ENCODE measurements at places on chromosomes 4 and X.

DNA sequence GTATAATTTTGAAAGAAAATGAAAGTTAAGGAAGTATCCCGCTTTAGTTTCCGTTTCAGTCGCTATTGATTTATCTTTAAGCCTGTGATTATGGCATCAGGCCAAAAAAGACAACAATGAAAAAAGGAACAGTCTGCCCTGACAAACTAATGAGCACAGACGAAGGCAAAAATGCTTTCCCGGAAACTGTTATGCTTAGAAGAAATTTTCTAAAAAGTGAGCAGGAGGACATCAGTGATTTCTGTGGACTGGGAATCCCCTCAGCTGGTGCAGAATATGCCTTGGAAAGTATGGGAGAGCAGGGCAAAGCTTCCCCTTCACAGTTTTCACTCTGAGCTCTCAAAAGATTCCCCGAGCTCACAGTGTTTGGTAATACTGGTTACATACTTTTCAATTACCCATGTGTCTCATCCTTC, 5.1 kb upstream of the CXCL10 start:
- no peak for DNase-seq

DNA sequence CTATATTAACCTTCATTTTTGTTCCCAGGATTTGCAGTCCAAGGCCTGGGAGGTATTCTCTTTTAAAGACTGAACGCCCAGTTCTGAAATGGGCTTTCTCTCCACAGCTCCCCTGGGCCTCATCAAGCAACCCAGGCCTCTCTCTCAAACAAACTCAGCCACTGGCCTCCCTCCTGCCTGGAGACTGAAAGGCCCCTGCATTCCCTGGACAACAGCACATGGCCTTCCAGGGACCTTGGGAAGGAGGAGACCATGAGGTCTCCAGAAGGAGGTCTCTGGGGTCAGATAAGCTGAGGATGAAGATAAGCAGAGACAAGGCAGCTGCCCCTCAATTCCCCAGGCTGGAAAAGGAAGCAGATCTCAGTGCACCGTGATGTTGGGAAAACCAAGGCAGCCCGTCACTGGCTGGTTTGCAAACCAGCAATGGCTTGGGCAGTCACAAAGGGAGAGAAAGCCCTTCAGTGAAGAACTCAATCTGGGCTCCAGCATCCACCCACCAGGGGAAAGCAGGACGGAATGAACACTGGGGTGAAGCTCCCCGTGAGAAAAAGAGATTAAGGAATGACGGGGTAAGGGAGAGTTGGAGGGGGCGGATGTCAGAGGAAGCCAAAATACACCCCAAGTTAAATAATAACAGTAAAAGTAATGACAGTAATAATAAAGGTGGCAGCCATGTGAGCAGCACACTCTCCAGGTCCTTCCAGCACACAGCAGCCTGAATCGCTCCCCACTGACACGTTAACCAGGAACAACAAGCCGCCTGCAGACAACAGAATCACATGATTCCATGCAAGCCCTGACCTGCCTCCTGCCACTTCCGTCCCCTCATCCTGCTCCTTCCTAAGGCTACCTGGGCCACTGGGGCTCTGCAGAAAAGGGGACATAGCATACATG, 22.3 kb downstream of the AMOT start:
- no peak for DNase-seq

GRCh38 chrX:107566604-107567262, 61.6 kb upstream of the PRPS1 start:
- no peak for DNase-seq

GRCh38 chrX:131985526-131986049, 37.5 kb upstream of the STK26 start:
- DNase-seq, result no peak

- no peak for DNase-seq
Observed at GRCh38 chr4:183407635-183408464, 36.6 kb upstream of the CDKN2AIP start.

GRCh38 chr4:99447513-99447912, 12.4 kb upstream of the ADH7 start:
- DNase-seq, result no peak

- no peak for DNase-seq
Observed at GRCh38 chr4:6023731-6024130, 5.5 kb upstream of the C4orf50 start.

DNA sequence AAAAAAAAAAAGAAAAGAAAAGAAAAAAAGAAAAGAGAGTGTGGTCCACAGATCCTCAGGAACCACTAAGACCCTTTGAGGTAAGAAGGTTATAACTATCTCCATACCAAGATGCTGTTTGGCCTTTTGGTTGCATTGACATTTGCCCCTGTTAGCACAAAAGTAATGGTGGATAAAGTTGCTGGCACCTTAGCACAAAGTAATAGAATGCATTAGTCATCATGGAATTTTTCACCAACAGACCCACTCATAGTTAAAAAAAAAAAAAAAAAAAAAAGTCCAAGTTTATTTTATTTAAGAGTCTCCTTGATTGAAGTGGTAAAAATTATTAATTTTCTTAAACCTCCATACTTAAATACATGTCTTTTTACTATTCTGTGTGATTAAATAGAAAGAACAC, 78.4 kb upstream of the RBPJ start:
- no peak for DNase-seq

DNA sequence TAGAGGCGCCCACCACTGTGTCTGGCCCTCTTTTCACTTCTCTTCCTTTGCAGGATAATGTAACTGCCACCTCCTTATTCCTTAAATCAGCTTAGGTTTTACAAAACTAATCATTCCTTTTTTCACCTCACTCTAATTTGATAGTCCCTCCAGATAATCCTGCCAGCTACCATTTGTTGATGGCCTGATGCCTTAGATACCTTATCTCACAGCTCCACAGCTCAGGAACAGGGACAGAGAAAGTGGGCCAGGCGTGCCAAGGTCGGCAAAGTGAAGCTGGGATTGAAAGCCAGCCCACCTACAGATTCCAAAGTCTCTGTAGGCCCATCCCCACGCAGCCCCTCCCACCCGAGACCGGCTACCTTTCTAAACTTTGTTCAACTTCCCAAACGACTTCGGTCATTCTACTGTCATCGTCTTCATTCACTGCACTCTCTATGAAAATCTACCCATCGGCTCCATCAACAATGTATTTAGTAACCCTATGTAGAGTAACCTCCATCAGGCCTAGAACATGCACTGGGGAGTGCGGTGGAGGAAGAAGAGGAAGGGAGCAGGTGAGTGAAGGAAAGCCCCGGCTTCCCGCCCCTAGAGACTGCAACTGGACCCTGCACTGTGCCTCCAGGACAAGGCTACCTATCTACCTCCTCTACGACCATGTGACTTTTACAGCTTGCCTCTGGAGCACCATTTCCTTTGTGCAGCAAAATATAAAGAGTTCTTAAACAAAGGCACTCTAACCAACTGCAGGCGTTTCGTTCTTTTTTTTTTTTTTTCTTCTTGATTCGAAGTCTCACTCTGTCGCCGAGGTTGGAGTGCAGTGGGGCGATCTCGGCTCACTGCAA, 1.5 kb downstream of the CASP6 start:
- no peak for DNase-seq

- DNase-seq, result peak; percentile 39
Observed at GRCh38 chr4:118869808-118870342, 18.8 kb upstream of the SYNPO2 start.

- DNase-seq, result no peak
Observed at GRCh38 chr4:8504279-8505007, 63.9 kb downstream of the TRMT44 start.

- no peak for DNase-seq
Observed at GRCh38 chr4:181538431-181538830, 704.8 kb upstream of the TENM3 start.

DNA sequence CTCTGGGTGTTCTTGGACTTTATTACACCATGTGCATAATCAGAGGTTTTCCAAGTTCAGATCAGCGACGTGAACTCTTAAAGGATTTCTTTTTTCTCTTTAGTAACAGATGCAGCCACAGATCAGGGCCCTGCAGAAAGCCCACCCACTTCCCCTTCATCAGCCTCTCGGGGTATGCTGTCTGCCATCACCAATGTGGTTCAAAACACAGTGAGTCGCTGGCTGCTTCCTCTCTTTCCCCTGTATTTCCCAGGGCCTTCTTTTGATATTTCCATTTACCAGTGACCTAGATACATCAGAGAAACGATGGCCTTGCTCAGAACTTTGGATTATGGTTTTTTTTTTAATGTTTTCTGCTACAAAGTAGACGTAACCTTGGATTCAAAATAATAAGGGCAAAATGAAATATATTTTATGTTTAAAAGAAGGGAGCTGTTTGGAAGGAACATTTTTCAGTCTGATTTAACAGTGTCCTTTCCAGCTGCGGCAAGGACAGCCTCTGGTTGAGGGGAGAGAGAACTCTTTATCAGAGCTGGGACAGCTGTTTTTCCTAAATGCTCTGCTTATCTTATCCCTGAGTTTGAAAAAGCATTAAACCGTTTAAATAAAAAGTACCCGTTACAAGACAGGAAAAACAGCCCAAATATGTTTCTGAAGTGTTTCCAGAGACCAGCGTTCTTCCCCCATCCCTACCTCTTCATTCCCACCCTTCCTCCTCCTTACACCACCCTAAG, 38.2 kb downstream of the FAM114A1 start:
- DNase-seq, result no peak

GRCh38 chr4:26033389-26033788, 119.4 kb downstream of the SMIM20 start:
- DNase-seq, result no peak

DNA sequence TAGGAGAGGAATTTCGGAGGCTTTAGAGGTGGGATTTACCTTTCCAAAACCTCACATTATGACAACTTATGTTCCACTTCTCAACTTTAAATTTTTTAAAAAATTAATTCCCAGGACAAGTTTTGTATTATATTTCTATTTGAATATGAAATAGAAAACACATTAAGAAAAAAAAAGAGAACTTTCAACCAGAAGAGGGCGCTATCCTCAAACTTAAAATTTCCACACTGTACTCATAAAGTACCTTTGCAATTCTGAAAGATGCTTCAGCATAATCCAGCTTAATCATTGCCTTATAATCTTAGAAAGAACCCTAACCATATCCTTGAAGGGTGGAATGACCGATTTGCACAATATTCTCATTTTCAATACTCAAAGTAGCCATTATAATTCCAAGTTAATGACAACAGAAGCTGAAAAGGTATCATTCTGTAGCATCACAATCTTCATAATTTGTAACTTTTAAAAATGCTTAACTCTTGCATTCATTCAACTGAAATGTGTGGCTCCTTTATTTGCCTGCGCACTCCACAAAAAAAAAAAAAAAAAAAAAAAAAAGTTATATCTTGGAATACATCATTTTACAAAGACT, 158.0 kb downstream of the KCNIP4 start:
- no peak for DNase-seq

- no peak for DNase-seq
Observed at GRCh38 chr4:113773014-113773413, 11.5 kb upstream of the CAMK2D start.

- DNase-seq, result no peak
Observed at GRCh38 chr4:88791274-88791673, 93.6 kb upstream of the NAP1L5 start.

- no peak for DNase-seq
Observed at GRCh38 chrX:477441-478012, 90.8 kb upstream of the PPP2R3B start.

- DNase-seq, result peak; percentile 4
Observed at GRCh38 chrX:73214426-73215094, at the start of gene NAP1L2. Gene NAP1L2 (minus strand): TSS chrX:73214851. CDS start chrX:73214492, 359 bp downstream.

- DNase-seq, result no peak
Observed at GRCh38 chr4:8346838-8347605, 77.5 kb downstream of the HTRA3 start.

DNA sequence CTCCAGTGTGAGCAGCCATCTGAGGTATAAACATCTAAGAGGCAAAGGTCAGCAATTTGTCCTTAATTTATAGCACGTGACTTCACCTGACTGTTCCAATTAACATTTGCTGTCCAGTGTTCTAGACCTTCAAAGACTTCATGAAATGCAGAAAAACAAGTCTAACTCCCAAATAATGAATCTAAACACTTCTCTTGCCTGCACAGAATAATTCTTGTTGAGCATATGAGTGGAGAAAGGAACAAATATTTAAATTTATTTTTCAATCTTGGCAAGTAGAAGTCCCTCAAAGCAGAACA, 12.0 kb downstream of the RFC1 start:
- no peak for DNase-seq

DNA sequence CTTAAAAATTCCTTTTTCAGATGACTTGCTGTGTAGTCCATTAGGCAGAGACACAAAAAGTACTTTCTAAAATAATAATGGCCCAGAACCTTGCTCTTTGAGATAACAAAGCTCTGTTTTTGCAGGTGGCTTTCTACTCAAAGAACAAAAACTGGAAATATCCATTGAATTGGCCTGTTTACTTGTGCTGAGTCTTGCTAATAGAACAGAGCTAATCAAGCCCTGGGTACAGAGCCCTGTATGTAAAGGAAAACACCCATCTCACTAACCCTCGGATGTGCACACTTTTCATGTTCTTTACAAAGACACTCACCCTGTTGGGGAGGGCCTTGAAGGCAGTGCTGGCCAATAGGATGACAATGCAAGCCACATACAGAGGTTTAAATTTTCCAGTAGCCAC, 27.0 kb upstream of the LNX1 start:
- DNase-seq, result no peak

- DNase-seq, result no peak
Observed at GRCh38 chrX:50718776-50719175, 95.2 kb downstream of the SHROOM4 start.

DNA sequence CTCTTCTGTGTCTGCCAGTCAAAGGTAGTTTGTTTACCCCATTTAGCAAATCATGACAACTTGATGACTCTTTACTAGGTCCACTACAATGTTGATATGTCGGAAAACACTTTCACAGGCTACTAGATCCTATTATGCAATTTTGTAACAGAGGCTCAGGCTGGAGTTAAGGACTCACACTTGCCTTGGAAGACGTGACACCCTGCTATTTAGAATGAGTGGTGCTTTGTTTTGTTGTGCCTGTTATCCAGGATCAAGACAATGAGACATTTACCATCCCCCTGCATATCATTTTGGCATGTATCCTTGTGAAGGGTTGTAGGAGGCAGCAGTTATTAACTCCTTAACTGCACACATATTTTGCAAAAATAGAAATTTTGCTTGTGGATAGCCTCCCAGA, 263.7 kb downstream of the IL1RAPL1 start:
- DNase-seq, result no peak

DNA sequence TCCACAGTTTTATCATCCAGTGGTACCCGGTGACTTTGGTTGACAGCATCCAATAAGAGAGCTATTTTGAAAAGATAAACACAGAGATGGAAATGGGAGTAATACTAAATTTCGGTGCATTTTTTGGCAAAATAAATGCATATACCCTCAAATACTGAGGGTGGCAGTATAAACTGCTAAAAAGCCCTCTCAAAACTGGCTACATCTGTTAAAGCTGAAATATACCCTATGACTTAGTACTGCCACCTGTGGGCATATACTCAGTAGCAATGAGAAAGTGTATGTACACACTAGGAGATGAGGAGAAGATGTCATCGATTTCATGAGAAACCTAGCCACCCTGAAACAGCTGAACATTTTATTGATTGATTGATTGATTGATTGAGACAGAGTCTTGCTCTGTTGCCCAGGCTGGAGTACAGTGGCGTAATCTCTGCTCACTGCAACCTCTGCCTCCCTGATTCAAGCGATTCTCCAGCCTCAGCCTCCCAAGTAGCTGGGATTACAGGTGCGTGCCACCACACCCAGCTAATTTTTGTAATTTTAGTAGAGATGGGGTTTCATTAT, 12.2 kb upstream of the TMEM128 start:
- peak; percentile 21 for DNase-seq

GRCh38 chr4:24979554-24979953, 51.2 kb downstream of the LGI2 start:
- DNase-seq, result peak; percentile 21

All from fibroblast of skin of left quadriceps (primary cell).